ENCODE measurements at places on chromosomes 5 and 9. TPM values are rescaled to one million over a fixed set of nuclear protein-coding genes. Genes with fewer than 3 reads are reported as not detected.

ZFP2 gene
- total RNA-seq, result 0.26 TPM

JAK2 gene
- total RNA-seq, result 9.8 TPM

ZNF300 gene
- total RNA-seq, result 4.4 TPM

ADRB2 gene
- total RNA-seq, result 3.5 TPM

HTR1A gene
- not detected for total RNA-seq

KCNV2 gene
- not detected for total RNA-seq

AGXT2 gene
- not detected for total RNA-seq

SPINK1 gene
- total RNA-seq, result not detected

SPATA31C1 gene
- not detected for total RNA-seq

PCDHGA1 gene
- 0.20 TPM for total RNA-seq

DMRT1 gene
- 0.21 TPM for total RNA-seq

MCTP1 gene
- 192 TPM for total RNA-seq

RANBP3L gene
- total RNA-seq, result not detected

CDC20B gene
- 0.07 TPM for total RNA-seq

NR4A3 gene
- total RNA-seq, result 0.07 TPM

DMGDH gene
- 0.25 TPM for total RNA-seq

CLIC3 gene
- total RNA-seq, result 0.33 TPM

RAI14 gene
- total RNA-seq, result 192 TPM

C5orf34 gene
- total RNA-seq, result 4.2 TPM

TAS2R1 gene
- total RNA-seq, result not detected

NUDT2 gene
- total RNA-seq, result 27.0 TPM

PCDHGC4 gene
- total RNA-seq, result 0.40 TPM

RLN2 gene
- total RNA-seq, result 0.35 TPM

OTP gene
- not detected for total RNA-seq

HRH2 gene
- total RNA-seq, result 0.26 TPM

CDH6 gene
- 0.11 TPM for total RNA-seq

MTRR gene
- 23.2 TPM for total RNA-seq

TUT7 gene
- 28.9 TPM for total RNA-seq

CAVIN4 gene
- 1.4 TPM for total RNA-seq

PCDHA8 gene
- 0.04 TPM for total RNA-seq

GNA14 gene
- 3.2 TPM for total RNA-seq

SPAG8 gene
- 0.25 TPM for total RNA-seq
